ENCODE measurements at places on chromosomes 2 and 18. TPM values are rescaled to one million over a fixed set of nuclear protein-coding genes. Genes with fewer than 3 reads are reported as not detected.

GRCh38 chr2:56801214-56801613 lies 617.4 kb downstream of the CCDC85A start:
- no peak for DNase-seq
- no peak overlapping the region for H3K4me3 ChIP-seq
- no peaks in the 10 kb centered on the region for H3K27me3 ChIP-seq
- no peak overlapping the region for H3K27ac ChIP-seq

DNA sequence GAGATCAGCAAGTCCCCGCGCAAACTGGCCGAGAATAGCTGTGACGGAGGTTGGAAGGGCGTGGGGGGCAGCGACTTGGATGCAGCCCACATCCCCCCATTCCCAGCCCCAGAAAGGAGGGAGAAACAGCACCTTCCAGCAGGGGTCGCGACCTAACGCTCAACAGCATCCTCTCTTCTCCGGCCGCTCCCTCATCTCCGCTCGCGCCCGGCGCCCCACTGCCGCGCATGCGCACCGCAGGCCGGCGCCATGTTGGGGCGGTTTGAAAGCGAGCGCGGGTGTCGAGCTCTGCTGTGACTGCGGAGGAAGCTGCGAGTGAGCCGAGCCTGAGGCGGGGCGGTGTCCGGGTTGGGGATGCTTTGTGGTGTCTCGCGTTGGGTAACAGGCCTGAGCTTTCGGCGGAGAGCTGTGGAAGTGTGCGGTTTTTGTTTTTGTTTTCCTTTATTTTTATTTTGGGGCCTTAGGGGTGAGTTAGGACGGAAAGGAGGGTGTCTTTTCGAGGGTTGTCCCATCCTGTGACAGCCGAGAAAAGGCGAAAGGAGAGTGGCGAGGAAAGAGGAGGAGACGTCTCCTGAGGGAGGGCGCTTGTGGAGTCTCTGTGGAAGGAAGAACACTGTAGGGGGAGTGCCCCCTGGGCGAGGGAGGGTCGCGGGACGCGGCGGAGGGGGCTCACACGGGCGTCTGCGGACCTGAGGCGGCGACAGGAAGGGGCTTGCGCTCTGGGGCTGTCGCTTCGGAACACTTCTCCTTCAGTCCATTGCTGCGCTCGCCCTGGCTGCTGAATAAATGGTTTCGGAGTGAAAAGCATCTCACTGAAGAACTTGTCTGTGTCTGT lies at the start of the genes C18orf54 and STARD6:
Gene C18orf54 (plus strand): TSS at position 247 of the 835 bp plus-strand sequence. CDS start 2,667 bp downstream, outside the sequence.
Gene STARD6 (minus strand): TSS at position 199 of the 835 bp plus-strand sequence. CDS start 3,285 bp downstream, outside the sequence.
- H3K36me3 ChIP-seq: no peaks in the 10 kb centered on the region
- DNase-seq: peak; percentile 95
- no peaks in the 10 kb centered on the region for H3K27me3 ChIP-seq
- peak within 1 kb of the TSS; percentile 67 for H3K4me3 ChIP-seq
- H3K27ac ChIP-seq: peak within 1 kb of the TSS; percentile 44

- H3K4me3 ChIP-seq: no peak overlapping the region
- H3K36me3 ChIP-seq: no peaks in the 10 kb centered on the region
- no peak overlapping the region for H3K27ac ChIP-seq
- no peaks in the 10 kb centered on the region for H3K27me3 ChIP-seq
- H3K4me1 ChIP-seq: peaks cover 29% of the 10 kb centered on the region
These were observed 2.4 kb upstream of the VPS54 start for GRCh38 chr2:64021578-64021977.

GRCh38 chr18:52907543-52908308 lies 567.7 kb downstream of the DCC start:
- no peaks in the 10 kb centered on the region for H3K4me1 ChIP-seq
- no peak for DNase-seq
- no peaks in the 10 kb centered on the region for H3K27me3 ChIP-seq
- no peak overlapping the region for H3K27ac ChIP-seq
- H3K36me3 ChIP-seq: no peaks in the 10 kb centered on the region

DNA sequence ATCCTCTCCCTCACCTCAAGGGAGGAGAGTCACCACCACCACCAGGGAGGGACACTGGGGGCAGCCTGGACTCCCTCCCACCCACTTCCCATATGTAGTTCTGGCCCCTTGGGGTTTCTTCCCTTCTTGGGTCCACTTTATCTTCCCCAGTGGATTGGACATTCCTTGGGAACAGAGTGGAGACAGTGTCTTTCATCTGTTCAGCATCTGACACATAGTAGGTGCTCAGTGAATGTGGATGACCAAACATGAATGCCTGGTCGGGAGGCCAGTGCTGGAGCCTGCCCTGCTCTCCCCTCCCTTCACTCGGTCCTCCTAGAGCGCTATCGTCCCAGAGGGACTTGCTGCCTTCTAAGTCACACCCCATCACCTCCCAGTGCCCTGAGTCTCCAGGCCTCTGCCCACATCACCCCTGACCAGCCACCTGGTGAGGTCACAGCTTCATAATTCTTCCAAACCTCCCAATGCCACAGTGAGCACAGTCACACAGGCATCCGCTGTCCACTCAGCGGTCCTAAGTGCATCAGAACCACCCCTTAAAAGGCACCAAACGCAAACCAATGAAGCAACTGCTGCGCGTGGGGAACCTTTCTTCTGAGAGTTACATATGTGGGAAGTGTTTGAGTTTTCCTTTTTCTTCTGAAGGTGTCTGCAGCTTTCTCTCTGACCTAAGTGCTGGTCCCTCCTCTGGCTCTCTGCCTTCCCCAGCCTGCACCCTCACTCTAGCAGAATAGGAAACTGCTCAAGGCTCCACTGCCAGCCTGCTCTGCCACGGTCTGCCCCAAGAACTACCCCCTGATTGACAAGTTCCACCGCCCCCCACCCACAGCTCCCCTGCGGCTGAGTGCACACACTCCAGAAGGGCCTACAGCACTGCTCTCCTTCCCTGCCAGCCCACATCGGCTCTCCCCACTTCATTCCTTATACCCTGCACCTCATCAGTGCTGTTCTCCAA lies 7.2 kb upstream of the SFXN5 start:
- no peaks in the 10 kb centered on the region for H3K27me3 ChIP-seq
- H3K36me3 ChIP-seq: peaks cover 51% of the 10 kb centered on the region
- H3K27ac ChIP-seq: no peak overlapping the region

DNA sequence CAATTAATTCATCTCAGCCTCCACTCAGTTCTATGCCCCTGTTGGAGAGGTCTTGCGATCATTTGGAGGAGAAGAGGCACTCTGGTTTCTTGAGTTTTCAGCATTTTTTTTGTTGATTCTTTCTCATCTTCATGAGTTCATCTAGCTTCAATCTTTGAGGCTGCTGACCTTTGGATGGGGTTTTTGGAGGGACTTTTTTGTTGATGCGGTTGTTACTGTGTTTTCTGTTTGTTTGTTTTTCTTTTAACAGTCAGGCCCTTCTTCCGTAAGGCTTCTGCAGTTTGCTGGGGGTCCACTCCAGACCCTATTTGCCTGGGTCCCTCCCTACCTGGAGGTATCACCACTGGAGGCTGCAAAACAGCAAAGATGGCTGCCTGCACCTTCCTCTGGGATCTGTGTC lies 149.9 kb upstream of the RBBP8 start:
- no peaks in the 10 kb centered on the region for H3K27me3 ChIP-seq
- DNase-seq: no peak
- no peak overlapping the region for H3K4me3 ChIP-seq
- H3K27ac ChIP-seq: no peak overlapping the region

- DNase-seq: peak; percentile 21
- no peak overlapping the region for H3K4me3 ChIP-seq
- no peaks in the 10 kb centered on the region for H3K4me1 ChIP-seq
- H3K27ac ChIP-seq: no peak overlapping the region
These were observed 15.6 kb downstream of the IL18RAP start for GRCh38 chr2:102438578-102438977.

Gene OXER1
- total RNA-seq: 1.3 TPM

Gene MYL1
- total RNA-seq: not detected

Gene DOK6
- total RNA-seq: 2.4 TPM

Gene LAMA3
- total RNA-seq: 11.5 TPM

Gene CLEC4F
- 0.42 TPM for total RNA-seq

Gene ORMDL1
- total RNA-seq: 25.4 TPM

Gene ALLC
- not detected for total RNA-seq

Gene RELCH
- total RNA-seq: 15.9 TPM

Gene C2orf66
- not detected for total RNA-seq

Gene SCN7A
- total RNA-seq: 129 TPM

Gene RESP18
- not detected for total RNA-seq

All from esophagus muscularis mucosa (tissue), 4 donors.